Hematopoietic multipotent progenitor cell treated with erythropoietin and hydrocortisone succinate and interleukin-3 and kit ligand, for 8 days (in vitro differentiated cells): ENCODE measurements at places on chromosomes 4 and X.

DNA sequence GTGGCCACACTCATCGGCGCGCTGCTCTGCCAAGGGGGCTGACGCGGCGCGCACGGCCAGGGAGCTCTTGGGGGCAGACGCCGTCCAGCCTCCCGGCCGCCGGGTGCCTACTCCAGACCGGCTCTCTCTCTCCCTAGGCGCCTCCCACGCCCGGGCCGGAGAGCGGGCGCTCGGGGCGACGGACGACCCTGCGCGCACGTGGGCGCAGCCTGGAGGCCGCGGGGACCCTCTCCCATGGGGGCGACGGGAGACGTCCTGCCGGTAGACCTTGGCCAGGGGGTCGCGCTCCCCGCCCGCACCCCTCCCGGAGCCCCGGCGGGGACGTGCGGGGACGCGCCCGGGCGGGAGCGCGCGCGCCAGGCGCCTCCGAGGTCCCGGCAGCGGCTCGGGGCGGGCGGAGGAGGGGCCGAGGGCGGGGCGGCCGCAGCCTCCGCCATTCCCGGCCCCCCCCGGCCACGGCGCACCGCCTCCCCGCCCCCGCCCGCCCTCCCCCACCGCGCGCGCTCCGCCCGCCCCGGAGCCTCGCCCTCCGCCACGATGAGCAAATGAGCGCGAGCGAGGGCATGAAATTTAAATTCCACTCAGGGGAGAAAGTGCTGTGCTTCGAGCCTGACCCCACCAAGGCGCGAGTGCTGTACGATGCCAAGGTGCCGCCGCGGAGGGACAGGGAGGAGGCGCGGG, at the start of gene MSL3:
Gene MSL3 (plus strand): TSS at position 519 of the 681 bp plus-strand sequence. CDS start 27 bp downstream, at position 546.
- DNase-seq = peak; percentile 45

DNA sequence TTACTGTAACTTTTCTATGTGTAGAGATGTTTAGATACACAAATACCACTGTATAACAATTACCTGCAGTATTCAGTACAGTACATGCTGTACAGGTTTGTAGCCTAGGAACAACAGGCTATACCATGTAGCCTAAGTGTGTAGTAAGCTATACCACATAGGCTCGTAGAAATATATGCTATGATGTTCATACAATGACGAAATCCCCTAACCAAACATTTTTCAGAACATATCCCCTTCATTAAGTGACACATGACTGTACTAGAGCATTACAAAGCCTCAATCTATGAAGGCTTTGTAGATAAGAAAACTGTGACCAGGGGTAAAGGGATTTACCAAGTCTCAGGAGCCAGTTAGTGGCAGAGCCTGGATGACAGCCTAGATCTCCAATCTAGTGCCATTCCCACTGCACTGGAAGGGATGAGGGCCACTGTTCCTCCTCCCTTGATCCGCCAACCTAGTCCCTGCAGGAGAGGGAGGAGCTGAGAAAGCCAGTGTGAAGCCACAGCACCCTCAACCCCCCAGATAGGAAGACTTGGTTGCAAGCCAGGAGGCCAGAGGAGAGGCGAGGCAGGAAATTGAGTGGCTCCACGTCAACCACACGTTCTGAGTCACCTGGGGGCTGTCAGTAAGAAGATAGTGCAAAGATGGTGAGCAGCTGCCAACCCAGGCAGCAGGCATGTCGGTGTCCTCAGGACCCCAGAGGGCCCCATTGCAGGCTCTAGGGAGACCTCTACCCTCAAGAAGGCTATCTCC, 227.7 kb downstream of the BCOR start:
- peak; percentile 67 for DNase-seq

DNA sequence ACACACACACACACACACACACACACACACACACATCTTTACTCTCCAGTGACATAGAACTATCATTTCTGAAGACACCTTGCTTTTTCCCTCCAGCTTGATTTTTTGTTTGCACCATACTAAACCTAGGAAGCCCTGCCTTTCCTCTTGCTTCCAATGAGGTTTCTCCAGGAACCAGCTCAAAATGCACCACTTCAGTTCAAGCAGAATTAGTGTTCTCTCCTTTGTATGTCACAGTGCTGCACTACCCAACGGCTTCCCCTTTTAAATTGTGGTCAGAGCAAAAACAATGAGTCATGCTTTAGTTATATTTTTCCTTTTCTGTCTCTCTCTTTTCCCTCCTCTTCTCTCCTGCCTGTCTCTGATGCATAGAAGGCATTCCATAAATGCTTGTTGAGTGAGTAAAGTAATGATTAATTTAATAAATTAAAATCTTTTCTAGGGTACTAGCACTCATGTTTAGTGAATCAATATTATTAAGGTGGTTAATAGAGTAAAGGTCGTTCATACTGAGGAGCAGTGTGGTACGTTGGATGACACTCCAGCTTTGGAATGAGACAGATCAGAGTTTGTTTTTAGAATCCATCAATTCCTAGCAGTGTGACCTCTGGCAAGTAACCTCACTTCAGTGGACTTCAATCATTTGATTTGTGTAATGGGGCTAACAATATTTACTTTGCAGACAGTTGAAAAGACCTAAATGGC, 5.9 kb downstream of the RTL3 start:
- DNase-seq = peak; percentile 41

DNA sequence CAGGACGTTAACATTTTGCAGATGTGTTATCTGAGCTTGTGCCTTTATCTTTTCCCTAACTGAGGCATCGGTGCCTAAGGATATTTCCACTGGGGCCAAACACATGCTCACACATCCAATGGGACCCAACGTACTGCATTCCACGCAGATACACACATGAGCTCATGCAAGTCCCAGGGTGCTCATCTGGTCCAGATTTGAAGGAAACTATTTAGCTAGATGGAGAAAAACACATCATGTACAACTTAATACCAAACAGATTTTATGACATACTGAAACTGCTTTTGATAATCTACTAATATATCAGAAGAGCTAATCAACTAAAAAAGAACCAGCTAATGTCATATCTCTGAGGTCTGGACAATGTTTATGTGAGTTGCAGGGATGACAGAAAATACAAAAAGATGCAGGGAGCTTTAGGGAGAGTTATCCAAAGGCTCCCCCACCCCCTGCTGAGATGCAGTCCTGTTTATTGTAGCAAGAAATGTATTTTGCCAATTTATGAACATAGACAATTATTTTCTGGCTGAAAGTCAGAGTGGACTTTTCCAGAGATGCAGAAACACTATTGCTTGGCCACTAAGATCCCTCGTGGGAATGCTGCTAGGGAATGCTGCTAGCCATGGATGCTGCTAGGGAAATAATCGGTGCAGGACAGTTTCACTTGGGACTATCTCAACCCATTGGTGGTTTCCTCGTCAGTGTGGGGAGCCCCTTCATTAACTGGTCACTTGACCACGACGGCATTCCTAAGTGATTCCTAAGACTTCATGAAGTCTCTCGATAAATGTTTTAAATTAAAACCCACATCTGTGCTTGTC, 172.8 kb downstream of the SMIM20 start:
- DNase-seq = no peak

DNA sequence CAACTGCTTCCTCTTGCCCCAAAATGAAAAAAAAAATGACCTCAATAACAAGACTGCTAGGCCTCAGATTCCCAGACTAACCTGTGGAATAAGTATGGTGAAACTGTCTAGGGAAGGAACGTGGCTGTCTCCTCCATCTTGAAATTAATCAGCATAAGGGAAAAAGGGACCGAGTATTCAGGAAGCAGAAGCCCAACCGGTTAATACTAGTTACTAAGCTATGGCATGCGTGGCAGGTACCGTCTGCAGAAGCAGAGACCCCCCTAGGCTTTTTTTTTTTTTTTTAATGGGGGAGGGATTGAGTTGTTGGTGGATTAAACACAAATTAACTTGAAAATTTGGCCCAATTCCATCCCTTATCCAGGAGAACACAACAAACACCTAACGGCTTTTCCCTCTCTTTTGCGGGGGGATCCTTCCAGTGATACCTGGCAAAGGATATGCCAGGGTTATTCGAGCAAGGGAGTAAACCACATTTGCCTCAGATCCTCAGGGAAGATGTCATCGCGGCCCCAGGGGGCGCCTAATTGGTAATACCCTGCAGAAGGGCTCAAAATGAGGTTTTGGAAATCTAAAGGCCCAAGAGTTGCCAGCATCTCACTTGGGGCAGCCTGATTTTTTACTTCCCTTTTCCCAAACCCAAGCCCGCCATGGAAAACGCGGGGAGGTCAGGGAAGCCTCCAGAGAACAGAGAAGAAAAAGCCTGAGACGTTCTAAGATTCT, 893 bp downstream of the RLIM start:
- DNase-seq = peak; percentile 47

- no peak for DNase-seq
Observed at GRCh38 chr4:37245391-37245954, 930 bp downstream of the NWD2 start.

GRCh38 chr4:140423106-140423505, 4.3 kb downstream of the CLGN start:
- DNase-seq = no peak

GRCh38 chrX:44036336-44036735, 63.1 kb upstream of the NDP start:
- no peak for DNase-seq

DNA sequence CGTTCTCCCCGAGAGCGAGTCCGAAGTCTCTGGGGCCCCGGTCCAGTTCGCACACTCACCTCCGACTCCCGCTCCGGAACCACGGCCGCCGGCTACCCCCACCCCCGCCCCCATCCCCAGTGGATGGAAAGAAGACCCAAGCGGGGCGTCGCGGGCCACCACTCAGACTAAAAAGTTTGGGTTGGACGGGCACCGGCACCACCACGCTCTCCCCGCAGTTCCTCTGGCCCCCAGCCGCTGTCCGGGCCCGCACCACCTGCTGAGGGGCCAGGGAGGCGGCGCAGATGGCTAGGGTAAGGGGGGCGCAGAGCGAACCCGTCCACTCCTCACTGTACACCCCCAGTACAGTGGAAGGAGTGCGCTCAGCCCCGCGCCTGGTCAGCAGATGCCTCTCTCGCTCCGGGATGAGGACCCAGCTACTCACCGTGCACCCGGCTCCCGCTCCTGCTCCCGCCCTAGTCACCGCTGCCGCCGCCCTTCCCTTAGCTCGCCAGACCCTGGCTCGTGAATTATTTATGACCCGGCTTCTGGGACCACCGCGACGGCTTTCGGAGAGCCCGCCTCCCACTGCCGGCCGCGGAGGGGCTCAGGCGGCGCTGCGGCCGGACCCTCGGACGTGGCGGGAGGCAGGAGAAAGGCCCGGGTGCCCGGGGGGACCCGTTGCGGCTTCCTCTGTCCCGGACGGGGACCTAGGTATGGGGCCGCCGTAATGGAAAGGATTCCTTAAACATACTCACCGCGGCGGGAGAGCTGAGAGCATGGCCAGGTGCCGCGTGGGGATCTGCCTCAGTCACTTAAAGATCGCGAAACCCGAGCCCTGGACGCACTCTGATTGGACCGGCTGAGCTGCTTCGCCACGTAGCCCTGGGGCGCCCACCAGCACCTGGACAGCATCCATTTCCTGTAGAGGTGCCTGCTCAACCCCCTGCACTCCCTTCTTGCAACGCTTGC, at the start of gene PROM1:
Gene PROM1 (minus strand): TSS at position 783 of the 951 bp plus-strand sequence. CDS start 8,117 bp downstream, outside the sequence.
- DNase-seq = no peak

DNA sequence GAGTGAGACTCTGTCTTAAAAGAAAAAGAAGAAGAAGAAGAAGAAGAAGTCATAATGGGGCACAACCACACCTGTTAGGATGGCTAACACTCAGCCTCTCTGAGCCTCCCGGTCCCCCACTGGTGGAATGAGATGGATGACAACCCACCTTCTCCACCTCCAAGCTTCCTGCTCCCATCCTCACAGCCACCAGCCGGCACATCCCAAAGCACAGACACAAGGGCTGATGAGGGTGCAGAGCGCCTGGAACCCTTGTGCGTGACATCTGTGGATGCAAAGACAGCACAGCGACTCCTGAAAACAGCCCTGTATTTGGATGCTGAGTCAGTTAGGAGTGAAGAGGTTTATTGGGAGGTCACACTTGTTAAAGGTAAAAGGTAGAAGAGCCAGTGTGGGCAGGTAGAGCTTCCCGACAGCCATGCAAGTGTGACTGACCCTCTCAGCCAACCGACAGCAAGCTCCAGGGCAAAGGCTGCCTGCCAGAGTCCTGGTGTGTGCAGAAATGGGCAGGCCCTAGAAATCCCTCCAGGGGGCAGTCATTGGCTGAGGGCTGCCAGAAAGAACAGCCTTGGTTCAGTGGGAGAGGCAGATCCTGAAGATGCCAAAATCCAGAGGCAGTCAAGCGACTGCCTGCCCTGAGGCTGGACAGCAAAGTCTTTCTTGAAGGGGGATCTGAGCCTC, 26.6 kb upstream of the MAN2B2 start:
- peak; percentile 50 for DNase-seq

DNA sequence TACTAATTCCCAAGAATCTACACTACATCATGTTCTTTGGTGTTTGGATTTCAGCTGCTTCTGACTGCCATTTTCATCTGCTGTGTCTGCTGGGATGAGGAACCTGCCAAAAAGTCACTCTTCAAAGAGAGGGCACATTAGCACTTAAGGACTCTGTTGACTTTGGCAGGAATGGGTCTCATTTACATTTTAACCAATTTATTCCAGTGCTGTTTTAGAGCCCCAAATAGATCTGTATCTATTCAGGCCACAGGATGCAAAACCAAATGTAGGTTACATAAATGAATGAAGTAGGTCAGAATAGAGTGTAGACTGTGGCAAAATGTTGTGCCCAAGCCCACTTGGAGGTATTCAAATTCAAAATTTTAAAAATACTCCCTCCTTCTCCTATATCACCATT, 14.4 kb downstream of the TXK start:
- no peak for DNase-seq

DNA sequence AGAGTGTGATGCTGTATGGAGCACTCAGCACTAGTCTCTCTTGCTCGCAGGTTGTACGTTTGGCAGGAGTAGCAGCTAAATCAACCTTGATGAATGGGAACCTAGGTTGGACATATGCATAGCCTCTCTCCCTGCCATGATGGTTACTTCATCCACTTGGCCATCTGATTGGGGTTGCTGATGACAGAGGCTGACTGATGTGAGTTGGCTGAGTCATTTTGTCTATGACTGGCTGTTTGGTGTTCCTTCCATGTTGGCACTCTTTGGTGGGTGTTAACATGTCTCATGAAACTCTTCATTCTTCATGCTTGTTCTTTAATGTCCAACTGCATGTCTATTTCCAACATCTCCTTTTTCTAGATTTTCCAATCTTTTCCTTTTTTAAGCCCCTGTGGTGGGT, 31.6 kb upstream of the SPARCL1 start:
- DNase-seq = no peak

DNA sequence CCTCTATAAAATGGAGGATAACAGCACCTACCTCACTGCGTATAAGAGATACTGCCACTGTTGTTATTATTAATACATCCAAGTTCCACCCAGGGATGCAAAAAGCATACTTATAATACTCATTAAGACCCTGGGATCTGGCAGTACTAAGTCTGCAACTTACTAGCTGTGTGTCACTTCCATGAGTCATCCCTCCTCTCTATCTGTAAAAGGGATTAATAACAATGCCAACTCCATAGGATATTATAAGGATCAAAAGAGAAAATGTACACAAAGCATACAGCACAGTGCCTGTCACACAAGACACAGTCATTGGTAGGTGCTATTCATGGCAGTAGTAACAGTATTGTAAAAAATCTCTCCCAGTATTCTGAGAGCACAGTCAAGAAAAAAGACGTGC, 216.7 kb downstream of the HS6ST2 start:
- no peak for DNase-seq

DNA sequence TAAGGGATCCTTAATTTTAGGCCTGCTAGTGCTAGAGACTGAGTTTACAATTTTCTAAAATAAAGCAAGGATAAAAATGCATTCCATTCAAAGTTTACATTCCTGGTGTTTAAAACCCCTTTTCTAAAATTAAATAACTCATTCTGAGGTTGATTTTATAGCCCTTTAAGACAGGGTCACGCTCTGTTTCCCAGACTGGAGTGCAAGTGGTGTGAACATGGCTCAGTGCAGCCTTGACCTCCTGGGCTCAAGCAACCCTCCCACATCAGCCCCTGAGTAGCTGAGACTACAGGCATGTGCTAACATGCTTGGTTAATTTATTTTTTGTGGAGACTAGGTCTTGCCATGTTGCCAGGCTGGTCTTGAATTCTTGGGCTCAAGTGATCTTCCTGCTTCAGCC, 6.8 kb upstream of the CDKL2 start:
- DNase-seq = no peak
